NCI-H510A treated with DMSO at 0.1 percent for 48 hours (cell line): ENCODE measurements at places on chromosomes 2 and 18.

GRCh38 chr2:186835628-186836027, 13.3 kb downstream of the ZSWIM2 start:
- DNase-seq: no peak

- no peak for DNase-seq
Measured at GRCh38 chr2:204827701-204828590, 282.7 kb downstream of the PARD3B start.

DNA sequence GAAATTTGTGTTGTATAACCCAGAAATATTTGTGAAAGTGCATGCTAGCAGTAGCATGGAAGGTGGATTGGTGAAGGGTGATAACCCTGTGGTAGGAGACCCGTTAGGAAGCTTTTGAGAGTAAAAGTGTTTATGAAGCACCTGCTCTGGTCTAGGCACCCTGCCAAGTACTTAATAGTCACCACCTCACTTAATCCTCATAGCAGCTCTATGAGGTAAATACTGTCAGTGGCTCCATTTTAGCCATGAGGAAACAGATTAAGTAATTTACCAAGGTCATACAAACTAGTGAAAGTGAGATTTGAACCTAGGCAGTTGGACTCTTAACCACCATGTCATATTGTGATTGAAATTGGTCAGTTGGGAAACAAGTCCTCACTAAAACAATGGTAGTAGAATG, 66.8 kb downstream of the TET3 start:
- no peak for DNase-seq

DNA sequence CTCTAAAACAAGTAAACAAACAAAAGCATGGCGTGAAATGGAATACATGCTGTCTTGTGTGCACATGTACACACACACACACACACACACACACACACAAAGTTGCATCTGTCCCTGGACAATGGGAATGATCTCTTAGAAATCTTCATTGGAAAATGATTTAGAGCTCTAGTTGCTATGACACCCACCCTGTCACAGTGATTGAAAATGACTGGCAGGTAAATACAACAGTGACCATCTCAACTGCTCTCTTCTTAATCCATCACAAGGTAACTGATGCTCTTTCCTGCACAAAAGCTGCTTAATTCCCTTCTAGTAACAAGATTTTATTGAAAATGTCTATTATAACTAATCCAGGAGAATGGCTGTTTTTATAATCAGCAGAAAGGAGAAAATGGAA, 1011.7 kb upstream of the GYPC start:
- no peak for DNase-seq

DNA sequence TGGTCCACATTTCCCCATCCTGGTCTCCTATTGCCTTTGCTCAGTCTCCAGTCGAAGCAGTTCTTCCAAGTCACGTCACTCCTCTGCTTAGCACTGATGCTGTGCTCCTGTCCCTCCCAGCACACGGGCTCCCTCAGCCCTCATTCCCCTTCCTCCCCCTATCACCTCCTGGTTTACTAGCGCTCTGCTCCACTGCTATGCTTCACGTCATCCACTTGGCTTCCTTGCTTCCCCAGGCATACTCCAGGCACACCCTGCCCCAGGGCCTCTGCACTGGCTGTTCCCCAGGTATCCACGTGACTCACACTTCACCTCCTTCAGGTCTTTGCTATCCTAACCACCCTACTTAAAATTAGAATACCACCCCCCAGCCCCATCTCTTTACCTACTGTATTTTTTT, 269.3 kb downstream of the GLI2 start:
- DNase-seq: peak; percentile 73

DNA sequence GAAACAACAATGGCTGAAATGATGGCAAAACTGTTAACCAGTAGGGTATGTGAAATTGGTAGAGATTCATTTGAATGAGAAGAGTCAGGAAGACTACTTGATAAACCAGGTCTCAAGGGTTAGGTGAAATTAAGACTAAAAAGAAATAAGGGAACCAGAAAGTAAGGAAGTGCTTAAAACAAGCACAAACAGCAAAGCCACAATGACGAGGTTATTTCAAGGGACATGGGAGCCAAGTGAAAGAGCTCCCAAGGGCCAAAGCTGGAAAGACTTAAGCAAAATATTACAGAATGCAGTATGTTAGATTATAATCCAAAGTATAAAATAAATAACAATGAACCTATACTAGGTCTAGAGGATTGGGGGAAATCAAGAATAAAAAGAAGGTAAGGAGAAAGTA, 19.3 kb upstream of the CD302 start:
- no peak for DNase-seq

DNA sequence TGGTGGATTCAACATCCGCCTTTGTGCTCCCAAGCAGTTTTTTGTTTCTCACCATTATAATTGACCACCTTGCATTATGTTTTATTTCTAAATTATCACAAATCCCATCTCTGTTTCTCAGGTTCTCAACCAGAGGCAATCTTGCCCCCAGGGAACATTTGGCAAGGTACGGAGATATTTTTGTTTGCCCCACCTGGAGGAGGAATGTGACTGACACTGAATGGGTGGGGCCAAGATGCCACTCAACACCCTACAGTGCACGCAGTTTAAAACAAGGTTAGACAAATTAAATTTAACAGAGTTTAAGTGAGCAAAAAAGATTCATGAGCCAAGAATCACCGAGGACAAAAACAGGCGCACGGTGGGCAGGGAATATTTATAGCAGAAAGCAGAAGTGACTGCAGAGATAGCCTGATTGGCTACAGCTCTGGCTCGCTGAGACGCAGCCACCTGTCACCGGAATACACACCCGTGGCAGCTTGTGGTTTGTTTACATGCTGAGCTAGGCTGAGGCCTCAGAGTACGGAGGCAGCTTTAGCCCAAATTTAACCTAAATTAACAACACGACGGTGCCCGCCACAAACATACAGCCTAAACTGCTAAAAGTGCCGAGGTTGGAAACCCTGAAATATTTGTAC, 150.0 kb upstream of the ALKAL2 start:
- DNase-seq: peak; percentile 65

GRCh38 chr2:19848029-19848750, 53.6 kb downstream of the TTC32 start:
- no peak for DNase-seq
